ENCODE measurements at places on chromosomes 5 and 9.

DNA sequence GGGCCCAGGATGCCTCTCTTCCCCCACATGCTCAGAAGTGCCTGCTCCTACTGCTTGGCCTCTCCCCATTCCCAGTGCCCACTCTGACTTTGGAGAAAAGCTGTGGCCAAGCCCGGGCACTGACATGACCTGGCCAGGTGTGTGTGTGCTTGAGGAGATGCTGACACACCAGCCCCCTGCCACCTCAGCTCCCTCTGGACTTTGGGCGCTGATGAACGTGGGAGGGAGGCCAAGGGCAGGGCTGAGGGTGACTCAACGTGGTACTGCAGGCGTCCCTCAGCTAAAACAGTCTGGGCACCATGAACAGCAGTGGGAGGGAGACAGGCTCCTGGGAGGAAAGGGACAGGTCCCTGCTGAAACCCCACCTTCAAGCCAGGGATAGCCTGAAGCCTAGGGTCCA is 3.9 kb downstream of the TRIM36 start:
- no peak for DNase-seq

DNA sequence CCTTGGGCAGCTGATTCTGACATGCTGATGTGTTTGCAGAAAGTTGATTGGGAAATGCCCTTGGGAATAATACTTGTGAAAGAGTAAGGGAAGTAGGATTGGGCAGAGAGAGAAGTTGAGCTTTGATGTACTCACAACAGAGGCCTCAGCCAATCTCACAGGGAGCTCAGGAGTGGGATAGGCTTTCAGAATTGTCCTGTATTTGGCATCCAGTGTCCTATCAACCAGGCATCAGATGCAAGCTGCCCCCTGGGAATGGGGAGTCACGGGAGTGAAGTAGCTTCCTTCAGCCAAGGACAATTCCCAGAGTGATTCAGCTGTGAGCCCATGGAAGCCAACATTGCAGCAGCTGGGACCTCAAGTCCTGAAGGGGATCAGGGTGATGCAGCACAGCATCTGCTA is 39.6 kb downstream of the DMAC1 start:
- no peak for DNase-seq

GRCh38 chr9:98900244-98900643 is 43.5 kb upstream of the COL15A1 start:
- no peak for DNase-seq

- DNase-seq: no peak
These were observed 335.1 kb downstream of the IZUMO3 start for GRCh38 chr9:24210641-24211040.

DNA sequence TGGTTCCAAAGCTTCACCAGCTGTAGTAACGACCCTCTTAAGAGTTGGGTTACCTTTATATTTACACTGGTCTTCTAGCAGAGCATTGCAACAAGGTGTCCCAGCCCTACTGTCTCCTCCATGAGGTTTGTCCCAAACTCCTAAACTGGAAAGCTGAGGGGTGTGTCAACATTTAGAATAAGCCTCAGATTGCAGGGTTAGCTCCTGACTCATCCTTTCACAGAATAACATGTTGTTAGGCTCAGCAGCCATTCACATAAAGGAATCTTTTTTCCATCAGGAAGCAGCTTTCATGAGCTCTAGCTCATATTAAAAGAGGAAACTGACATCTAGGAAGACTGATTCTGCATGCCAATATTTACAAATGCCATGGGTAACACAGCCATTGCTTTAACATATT is 238.7 kb downstream of the EFNA5 start:
- peak; percentile 79 for DNase-seq

DNA sequence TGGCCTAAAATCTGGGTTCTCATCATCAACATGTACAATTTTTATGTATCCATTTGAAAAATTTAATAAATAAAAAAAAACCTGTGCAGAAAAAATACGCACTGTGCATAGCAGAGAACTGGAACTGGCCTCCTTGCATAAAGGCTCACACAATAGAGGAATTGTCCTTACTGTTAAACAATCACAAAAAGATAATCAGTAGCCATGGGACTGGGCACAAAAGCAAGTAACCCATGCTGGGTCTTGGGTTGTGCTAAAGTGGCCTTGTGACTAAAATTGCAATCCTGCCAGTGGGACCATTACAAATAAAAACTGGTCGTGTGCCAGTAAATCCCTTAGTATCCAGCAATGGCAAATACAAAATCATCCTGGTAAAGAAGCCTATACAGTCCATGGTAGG is 1646.6 kb downstream of the MAT2B start:
- DNase-seq: no peak

- DNase-seq: no peak
These were observed 85.9 kb downstream of the RASGRF2 start for GRCh38 chr5:81046041-81046440.

DNA sequence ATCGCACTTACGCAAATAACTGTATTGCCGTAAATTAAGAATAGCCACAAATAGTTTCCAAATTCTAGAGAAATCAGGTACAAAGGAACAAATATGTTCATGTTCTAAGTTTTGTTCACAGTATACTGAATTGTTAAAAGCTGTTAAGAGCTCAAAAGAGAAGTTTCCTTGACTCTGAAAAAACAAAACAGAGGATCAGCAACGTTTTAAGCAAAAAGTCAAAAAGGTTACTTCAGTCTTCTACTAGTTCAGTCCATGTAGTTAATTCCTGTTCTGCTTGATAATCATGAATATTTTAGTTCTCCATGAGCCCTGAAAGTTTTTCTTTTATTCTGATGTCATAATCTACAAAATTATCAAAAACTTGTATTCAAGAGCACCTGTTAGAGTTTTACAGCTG is 128.6 kb upstream of the MAST4 start:
- no peak for DNase-seq

DNA sequence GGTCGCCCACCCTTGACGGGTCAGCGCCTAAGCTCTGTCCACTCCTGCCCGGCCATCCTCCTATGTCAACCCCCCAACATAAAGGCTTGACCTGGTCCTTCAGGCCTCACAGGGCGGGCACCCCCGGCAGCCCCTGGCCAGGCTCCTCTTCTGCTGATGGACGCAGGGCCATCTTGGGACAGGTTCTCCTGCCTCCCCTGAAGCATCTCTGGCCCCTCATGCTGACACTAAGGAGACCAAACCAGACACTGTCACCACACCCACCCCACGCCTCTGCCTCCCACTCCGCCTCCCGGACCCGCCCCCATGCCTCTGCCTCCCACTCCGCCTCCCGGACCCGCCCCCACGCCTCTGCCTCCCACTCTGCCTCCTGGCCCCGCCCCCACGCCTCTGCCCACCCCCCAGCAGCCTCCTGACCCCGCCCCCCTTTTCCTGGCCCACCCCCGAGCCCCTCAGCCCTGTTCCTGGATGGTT is 6.8 kb downstream of the OBP2A start:
- DNase-seq: no peak

- DNase-seq: no peak
These were observed 60.7 kb downstream of the HRH2 start for GRCh38 chr5:175718401-175719108.

DNA sequence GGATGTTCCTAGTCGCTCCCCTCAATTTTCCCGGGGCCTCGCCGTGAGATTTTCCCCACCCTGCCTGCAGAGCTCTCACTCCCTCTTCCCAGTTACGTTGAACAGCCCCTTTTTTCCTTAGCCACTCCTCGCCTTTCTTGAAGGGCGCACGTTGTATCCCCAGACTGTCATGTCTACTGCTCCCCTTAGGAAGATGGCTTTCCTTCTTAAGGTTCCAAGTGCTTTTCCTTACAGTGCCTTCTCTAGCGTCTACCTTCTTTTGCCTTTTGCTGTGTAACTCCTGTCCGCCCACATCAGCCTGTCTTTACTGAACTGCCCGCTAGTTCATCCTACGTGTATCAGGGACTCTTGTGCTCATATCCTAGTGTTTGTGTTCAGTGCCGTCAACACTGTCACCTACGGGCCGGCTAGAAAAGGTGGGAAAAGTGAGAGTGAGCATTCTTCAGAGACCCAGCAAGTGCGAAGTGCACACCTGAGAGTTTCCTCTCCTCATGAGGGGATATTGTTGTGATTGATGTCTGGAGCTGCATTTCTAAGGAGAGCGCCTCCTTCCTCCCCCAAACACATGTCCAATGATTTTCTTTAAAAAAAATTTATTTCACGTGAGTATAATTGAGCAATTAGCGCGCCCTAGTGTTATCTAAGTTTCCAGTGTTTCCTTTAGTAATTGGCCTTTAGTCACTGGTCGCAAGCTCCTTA is 764 bp downstream of the CAMLG start:
- DNase-seq: no peak

DNA sequence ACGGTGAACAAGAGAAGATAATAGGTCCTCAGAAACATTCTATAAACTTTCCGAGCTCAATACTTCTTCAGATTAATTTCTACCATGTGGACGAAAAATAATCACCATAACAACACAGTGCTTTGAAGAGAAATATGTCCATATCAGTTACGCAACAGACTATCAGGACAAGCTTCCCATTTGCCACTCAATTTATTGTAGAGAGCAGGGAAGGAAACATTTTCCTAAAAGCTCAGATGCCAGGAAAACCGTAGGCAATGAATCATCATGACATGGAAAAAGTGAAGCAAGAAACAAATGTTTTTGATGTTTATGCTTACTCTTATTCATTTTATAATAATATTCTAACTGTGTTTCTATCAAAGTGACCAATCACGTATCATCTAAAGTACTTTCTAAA is 87.6 kb downstream of the S1PR3 start:
- DNase-seq: peak; percentile 80

DNA sequence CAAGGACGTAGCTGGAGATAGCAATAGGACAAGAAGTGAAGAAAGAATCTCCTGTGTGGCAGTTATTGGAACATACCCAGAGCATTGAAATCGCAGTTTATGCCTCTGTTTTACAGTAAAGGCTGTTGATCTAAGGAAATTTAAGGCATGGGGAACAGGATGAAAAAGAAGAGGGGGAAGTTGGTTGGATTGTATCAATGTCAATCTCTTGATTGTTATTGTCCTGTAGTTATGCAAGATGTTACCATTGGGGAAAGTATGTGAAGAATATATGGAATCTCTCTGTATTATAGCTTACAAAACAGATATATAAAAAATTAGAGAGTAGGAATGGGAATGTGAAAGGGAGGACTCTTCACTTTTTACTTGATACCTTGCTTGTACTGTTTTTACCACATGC is 195.6 kb upstream of the NREP start:
- no peak for DNase-seq

GRCh38 chr5:68408345-68408871 is 192.9 kb downstream of the PIK3R1 start:
- no peak for DNase-seq

DNA sequence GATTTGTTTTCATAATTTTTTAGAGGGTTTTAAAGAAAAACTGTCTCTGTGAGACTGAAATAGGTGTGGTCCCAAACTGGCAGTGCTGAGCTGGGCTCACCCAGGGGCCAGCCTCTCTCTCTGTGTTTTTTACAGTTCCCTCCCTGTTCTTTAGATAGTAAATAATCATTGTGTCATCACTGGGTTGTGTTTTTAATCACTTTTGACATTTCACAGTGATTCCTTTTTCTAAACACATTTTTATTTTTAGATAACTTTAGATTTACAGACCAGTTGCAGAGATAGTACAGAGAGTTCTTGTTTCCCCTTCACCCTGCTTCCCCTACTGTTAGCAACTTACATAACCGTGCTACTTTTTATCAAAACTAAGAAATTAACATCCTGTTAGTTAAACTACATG is 44.4 kb downstream of the MAP1B start:
- no peak for DNase-seq

DNA sequence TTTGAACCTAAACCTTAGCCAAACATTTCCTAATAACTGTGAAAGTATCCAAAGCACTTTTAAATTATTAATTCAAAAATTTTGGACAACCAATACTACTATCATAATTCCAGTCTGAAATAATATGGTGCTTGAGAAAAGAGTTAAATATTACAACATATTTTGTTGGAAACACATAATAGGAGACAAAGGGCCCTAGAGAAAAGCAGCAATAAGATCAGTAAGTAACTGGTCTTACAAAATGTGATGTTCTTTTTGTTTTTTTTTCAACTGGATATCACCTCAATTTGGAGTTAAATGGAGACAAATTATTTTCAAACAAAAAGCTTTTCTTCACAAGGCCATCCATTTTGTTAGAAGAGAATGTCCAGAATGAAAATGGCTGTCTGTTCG is 21.1 kb downstream of the SRFBP1 start:
- DNase-seq: no peak

- no peak for DNase-seq
These were observed 9.6 kb upstream of the AHRR start for GRCh38 chr5:311963-312362.

- DNase-seq: no peak
These were observed 140.7 kb downstream of the WDR70 start for GRCh38 chr5:37519807-37520206.

DNA sequence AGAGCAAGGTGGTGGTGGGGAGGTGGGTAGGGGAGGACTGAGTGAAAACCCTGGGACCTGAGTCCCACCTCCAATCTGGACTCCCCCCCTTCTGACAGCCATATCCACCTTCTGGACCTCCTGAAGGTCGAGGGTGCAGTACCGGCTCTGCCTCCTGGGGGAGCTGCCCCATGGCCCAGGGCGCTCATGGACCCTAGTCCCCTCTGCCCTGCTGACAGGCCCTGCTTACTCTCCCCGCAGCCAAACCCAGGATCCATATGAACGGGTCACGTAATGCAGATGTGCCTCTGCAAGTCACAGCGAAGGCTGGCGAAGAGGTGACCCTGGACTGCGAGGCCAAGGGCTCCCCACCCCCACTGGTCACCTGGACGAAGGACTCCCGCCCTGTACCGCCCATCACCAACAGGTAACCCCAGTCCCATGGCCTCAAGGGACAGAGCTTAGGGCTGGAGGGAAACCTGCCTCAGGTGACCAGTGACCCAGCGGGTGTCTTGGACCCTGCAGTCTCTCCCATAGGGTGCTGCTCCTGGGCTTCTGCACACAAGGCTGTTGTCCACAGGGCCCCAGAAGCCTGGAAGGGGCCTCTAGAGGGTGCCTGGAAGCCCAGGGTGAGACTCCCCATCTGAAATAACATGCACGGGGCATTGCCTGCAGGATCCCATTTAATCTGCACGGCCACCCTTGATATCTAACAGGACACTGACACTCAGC is 61.7 kb downstream of the HMCN2 start:
- no peak for DNase-seq

- DNase-seq: no peak
These were observed 50.2 kb downstream of the OTULIN start for GRCh38 chr5:14714706-14715105.

Measured in pulmonary artery endothelial cell (primary cell).